ENCODE measurements at places on chromosomes 1 and 21. TPM values are rescaled to one million over a fixed set of nuclear protein-coding genes. Genes with fewer than 3 reads are reported as not detected.

TPTE gene
- total RNA-seq: not detected

HAPLN2 gene
- total RNA-seq: 0.47 TPM

DYNLT5 gene
- not detected for total RNA-seq

LRRN2 gene
- not detected for total RNA-seq

Data from Karpas-422 (cell line).